ENCODE measurements at places on chromosomes 13 and 19.
A peak's percentile ranks its signal among the peaks of the same experiment; 100 is the strongest.

DNA sequence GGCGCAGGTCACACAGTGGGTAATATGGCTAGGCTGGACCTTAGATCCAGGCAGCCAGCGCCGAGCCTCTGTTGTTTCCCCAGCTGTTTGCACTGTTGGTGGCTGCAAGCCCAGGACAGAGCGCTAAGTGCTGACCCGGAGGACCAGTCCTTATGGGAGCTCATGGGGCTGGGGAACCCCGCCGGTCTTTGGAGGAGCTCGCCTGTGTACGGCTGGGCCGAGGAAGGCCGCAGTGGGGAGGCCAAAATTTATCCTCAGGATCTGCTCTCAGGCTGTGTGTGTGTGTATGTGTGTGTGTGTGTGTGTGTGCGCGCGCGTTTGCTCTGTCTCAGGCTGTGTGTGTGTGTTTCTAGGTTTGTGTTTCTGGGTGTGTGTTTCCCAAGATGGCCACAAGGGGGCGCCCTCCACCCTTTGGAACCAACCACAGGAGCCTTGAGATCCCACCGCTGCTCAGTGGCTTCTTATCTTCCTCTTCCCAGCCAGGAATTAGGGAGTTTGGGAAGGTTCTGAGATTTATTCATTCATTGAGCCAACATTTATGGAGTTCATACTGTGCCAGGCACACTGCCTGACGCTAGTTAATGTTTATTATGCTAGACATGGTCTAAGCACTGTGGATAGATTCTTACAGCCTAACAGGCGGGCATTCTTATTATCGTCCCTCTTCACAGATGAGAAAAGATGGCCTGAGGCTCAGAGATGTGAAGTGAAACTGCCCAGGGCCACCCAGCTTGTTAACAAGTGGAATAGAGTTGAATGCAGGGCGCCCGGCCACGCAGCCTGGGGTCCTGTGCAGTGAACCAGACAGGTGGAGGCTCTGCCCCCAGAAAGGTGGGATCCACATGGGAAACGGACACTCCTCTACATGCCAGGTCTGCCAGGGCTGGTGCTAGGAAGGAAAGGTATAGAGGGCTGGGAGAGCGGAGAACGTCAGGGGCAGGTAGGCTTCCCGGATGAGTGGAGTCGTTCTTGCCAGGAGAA, 13.0 kb downstream of the PGLYRP1 start:
- DNase-seq = peak; percentile 44

DNA sequence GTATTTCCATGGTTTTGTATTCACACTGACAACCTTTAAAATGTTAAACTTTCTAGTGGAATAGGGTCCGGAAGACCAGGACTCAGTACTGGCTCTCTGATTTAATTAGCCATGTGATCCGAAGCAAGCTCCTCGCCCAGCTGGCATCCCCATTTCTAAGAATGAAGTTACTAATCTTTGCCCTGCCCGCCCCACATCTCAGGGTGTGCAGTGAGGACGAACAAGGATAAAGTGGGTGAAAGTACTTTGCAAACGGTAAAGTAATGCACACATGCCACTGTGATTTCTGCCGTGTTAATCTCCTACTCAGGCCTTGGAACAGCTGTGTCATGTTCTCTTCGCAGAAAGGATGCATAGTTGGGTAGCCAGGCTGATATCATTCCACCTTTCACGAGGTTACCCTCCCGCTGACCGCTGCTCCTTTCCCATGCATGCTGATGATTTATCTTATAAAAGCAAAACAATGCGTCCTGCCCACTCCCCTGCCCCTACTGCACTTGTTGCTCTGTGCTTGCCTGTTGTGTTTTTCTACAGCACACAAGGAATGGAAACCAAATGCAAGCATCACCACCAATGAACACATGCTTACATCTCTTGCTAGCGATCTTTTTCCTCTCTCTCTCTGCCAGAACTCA, 539.0 kb downstream of the EFNB2 start:
- no peak for DNase-seq

GRCh38 chr19:33143897-33144405, 12.0 kb downstream of the WDR88 start:
- peak; percentile 69 for DNase-seq

- peak; percentile 98 for DNase-seq
These were observed 559 bp upstream of the LENG9 start for GRCh38 chr19:54464044-54464629.

DNA sequence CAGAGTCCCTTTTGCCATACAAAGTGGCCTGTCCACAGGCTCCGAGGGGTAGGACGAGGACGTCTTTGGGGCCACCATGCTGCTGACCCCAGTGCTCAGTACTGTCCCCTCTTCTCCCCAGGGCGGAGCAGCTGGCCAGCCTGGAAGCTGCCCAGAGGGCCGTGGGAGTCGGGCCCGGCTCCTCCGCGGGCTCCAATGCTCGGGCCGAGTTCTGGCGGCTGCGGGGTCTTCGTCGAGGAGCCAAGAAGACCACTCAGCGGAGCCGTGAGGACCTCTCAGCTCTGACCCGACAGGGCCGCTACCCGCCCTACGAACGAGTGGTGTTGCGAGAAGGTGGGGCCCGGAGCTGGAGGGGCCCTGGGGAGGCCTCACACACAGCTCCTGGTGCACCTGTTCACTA, 21.1 kb downstream of the APBA3 start:
- no peak for DNase-seq

All from LoVo (cell line).